ENCODE measurements at places on chromosomes 1 and 21. TPM values are rescaled to one million over a fixed set of nuclear protein-coding genes. Genes with fewer than 3 reads are reported as not detected.

THEM5 gene
- not detected for total RNA-seq

DNA sequence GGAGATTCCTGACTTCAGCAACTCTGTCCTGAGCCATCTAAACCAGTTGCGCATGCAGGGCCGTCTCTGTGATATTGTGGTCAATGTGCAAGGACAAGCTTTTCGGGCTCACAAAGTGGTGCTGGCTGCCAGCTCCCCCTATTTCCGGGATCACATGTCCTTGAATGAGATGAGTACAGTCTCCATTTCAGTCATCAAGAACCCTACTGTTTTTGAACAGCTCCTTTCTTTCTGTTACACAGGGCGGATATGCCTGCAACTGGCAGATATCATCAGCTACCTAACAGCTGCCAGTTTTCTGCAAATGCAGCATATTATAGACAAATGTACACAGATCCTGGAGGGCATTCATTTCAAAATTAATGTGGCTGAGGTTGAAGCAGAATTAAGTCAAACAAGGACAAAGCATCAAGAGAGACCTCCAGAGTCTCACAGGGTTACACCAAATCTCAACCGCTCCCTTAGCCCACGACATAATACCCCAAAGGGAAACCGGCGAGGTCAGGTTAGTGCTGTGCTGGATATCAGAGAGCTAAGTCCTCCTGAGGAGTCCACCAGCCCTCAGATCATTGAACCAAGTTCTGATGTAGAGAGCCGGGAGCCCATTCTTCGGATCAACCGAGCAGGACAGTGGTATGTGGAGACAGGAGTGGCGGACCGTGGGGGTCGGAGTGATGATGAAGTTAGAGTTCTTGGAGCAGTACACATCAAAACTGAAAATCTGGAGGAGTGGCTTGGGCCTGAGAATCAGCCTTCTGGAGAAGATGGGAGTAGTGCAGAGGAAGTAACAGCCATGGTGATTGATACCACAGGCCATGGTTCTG is 2.3 kb downstream of the ZBTB37 start:
- DNase-seq, result no peak
- H3K4me3 ChIP-seq, result no peak overlapping the region
- no peak overlapping the region for H3K27ac ChIP-seq
- H3K36me3 ChIP-seq, result no peaks in the 10 kb centered on the region
- H3K4me1 ChIP-seq, result peaks cover 4% of the 10 kb centered on the region

FAM72B gene
- total RNA-seq, result 0.78 TPM

RUSC1 gene
- total RNA-seq, result 50.8 TPM

PGLYRP4 gene
- total RNA-seq, result not detected

ANKRD35 gene
- 3.8 TPM for total RNA-seq

DNA sequence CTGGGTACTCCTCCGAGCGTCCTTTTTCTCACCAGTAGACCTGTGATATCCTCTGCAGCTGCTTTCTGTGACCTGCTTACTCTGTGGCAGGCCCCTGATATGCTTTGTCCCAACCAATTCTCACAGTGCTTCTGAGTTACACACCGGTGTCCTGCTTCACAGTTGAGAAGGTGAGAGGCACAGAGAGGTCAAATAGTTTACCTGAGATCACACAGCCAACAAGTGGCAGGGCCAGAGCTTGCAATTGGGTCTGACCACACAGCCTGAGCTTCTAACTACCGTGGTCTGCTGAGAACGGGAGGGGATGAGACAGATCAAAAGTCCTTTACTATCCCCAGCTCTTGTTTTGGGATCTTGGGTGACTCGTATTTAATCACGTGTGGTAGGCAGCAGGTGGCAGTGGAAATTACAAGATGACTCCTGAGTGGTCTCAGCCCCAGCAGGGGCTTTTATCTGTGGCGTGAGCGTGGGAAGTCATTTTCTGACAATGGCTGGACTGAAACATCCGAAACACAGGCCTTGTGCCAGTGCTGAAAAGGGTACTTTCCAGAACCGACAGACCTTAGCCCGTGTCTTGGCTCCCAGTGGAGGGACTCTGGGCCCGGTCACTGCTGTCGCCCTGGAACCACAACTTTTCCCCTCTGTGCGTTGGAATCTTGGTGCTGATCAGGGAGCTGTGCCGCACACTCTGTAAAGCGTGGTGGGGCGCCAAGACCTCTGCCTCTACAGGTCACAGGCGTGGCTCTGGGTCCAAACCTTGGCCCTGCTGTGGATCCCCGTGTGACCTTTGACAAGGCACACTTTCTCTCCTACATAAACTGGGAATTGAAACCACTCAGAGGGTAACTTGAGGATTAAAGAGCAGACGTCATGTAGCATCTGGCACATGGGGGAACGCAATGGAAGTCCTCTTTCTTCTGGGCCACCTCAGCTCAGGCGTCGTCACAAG is 11.9 kb downstream of the THEMIS2 start:
- peak; percentile 55 for DNase-seq
- no peaks in the 10 kb centered on the region for H3K27me3 ChIP-seq
- H3K36me3 ChIP-seq, result no peaks in the 10 kb centered on the region
- H3K4me1 ChIP-seq, result no peaks in the 10 kb centered on the region
- no peak overlapping the region for H3K27ac ChIP-seq

GRCh38 chr1:90778486-90778885 is 61.4 kb upstream of the BARHL2 start:
- H3K27ac ChIP-seq, result no peak overlapping the region
- H3K4me1 ChIP-seq, result no peaks in the 10 kb centered on the region
- no peak overlapping the region for H3K4me3 ChIP-seq
- H3K27me3 ChIP-seq, result no peaks in the 10 kb centered on the region
- H3K36me3 ChIP-seq, result no peaks in the 10 kb centered on the region

RAB42 gene
- 4.3 TPM for total RNA-seq

DNA sequence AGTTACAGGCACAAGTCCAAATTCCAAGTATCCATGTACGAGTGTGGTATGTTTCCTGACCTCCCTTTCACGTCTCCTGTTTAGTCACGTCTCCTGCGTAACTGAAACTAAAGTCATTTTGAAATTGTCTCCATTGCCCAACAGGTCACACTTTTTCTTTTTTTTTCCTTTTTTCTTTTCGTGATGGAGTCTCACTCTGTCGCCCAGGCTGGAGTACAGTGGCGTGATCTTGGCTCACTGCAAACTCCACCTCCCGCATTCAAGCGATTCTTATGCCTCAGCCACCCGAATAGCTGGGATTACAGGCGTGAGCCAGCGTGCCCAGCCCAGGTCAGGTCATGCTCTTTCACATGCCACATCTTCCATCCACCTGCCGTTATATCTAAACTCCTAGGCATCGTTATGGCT is 38.2 kb downstream of the L1TD1 start:
- H3K4me3 ChIP-seq, result no peak overlapping the region
- no peak for DNase-seq
- H3K36me3 ChIP-seq, result no peaks in the 10 kb centered on the region
- no peak overlapping the region for H3K27ac ChIP-seq

RHEX gene
- total RNA-seq, result 3.3 TPM

PTGFR gene
- 3.9 TPM for total RNA-seq

GRCh38 chr1:116064616-116065015 is 46.6 kb upstream of the MAB21L3 start:
- no peak for DNase-seq
- no peak overlapping the region for H3K4me3 ChIP-seq
- H3K27me3 ChIP-seq, result no peaks in the 10 kb centered on the region
- no peak overlapping the region for H3K27ac ChIP-seq
- peaks cover 4% of the 10 kb centered on the region for H3K36me3 ChIP-seq

DNA sequence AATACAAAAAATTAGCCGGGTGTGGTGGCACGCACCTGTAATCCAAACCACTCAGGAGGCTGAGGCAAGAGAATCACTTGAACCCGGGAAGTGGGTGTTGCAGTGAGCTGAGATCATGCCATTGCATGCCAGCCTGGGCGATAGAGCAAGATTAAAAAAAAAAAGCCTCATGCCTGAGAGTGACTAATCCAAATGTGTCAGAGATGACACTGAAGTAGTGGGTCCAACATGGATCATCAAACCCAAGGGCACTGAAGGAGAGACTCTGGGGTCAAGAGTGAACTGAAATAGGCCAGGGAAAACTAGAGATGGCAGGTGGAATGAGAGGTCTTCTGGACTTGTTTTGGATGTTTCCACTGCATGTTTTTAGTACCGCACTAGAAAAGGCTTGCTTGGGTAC is 10.2 kb upstream of the CACHD1 start:
- H3K36me3 ChIP-seq, result no peaks in the 10 kb centered on the region
- no peak overlapping the region for H3K27ac ChIP-seq
- H3K4me3 ChIP-seq, result no peak overlapping the region

GJC2 gene
- 4.5 TPM for total RNA-seq

- H3K36me3 ChIP-seq, result no peaks in the 10 kb centered on the region
- H3K27me3 ChIP-seq, result no peaks in the 10 kb centered on the region
- H3K4me1 ChIP-seq, result no peaks in the 10 kb centered on the region
- no peak overlapping the region for H3K4me3 ChIP-seq
- DNase-seq, result no peak
These were observed 63.9 kb downstream of the KCNK1 start for GRCh38 chr1:233677690-233678354.

SERPINC1 gene
- not detected for total RNA-seq

DNA sequence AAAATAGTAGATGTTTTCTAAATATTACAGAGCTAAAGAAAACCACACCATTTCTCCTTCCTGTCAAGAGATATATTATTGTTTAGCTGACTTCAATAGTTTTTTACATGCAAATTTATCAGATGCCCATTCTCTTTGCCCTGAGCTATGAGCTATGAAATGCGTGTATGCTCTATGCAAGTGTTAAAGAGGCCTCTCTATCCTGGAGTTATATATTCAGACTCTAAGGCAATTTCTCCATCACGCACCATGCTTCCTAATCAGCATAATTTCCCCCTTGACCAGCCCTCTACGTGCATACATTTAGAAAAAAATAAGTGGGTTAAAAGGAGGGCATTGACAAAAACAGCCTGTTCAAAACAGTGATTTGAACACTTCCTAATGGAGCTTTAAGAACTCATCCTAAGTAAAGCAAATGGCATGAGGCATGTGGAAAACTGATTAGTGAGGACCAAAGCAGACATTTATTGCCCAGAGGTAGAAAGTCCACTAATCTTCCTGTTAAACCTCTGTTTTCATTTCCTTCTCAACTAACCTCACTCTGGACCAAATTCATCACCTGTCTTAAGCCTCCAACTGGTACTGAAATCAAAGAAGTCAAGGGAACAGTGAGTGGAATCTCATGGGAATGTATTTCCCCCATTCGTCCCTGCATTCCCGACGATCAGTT is 565.8 kb upstream of the PKN2 start:
- H3K4me1 ChIP-seq, result no peaks in the 10 kb centered on the region
- H3K4me3 ChIP-seq, result no peak overlapping the region
- H3K27ac ChIP-seq, result no peak overlapping the region
- H3K36me3 ChIP-seq, result no peaks in the 10 kb centered on the region

DNA sequence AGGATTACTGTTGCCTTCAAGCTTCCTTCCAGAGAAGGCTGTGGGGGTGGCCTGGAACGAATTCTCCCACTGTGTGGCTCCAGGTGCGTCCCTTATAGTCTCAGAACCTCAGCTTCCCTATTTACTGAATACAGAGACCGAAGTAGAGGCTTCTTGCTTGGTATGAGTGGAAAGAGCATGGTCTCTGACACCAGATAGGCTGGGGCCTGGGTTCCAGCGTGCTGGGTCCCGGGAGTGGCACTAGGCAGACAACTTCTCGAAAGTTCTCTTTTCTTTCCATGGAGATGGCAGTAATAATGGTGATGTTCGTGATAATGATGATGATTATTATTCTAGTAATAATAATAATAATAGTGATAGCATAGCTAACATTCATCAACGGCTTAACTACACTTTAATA is 161.7 kb downstream of the PTPRU start:
- no peaks in the 10 kb centered on the region for H3K4me1 ChIP-seq
- H3K27ac ChIP-seq, result no peak overlapping the region
- no peaks in the 10 kb centered on the region for H3K27me3 ChIP-seq
- no peaks in the 10 kb centered on the region for H3K36me3 ChIP-seq

DNA sequence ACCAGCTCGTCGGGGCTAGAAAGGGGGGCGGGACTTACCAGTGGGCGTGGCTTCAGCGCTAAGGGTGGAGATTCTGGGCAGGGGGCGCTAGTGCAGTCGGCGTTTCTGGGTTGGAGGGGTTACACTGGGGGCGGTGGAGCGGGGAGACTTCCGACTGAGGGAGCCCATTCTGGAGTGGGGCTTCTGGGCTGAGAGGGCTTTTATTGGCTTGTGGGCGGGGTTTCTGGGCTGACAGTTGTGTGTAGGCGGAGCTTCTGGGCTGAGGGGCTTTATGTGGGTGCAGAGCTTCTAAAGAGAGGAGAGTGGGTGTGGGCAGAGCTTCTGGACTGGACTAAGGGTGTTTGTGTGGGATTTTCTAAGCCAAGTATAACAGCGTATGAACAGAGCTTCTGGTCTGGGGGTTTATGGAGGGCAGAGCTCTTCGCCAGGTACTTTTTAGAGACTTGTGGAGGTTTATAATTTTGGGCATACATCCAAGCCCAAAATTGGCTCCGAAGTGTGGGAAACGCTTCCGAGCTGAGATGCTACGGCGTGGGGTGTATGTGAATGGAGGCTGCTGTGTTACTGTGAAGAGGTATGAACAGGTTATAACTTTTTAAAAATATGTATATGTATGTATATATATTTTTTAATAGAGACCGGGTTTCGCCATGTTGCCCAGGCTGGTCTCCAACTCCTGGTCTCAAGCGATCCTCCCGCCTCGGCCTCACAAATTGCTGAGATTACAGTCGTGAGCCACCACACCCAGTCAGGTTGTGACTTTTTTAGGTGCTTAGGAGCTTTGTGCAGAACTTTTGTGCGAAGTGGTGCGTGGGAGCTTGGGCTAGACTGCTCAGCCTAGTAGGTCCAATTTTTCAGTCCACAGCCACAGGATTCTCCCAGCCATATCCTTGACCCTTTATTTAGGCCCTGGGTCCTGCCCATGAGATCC is 825 bp downstream of the TMEM39B start:
- H3K27me3 ChIP-seq, result no peaks in the 10 kb centered on the region
- DNase-seq, result no peak
- H3K27ac ChIP-seq, result peak overlapping the region; percentile 28
- H3K4me3 ChIP-seq, result peak overlapping the region; percentile 53
